ENCODE measurements at places on chromosomes 2 and 18. TPM values are rescaled to one million over a fixed set of nuclear protein-coding genes. Genes with fewer than 3 reads are reported as not detected.

DNA sequence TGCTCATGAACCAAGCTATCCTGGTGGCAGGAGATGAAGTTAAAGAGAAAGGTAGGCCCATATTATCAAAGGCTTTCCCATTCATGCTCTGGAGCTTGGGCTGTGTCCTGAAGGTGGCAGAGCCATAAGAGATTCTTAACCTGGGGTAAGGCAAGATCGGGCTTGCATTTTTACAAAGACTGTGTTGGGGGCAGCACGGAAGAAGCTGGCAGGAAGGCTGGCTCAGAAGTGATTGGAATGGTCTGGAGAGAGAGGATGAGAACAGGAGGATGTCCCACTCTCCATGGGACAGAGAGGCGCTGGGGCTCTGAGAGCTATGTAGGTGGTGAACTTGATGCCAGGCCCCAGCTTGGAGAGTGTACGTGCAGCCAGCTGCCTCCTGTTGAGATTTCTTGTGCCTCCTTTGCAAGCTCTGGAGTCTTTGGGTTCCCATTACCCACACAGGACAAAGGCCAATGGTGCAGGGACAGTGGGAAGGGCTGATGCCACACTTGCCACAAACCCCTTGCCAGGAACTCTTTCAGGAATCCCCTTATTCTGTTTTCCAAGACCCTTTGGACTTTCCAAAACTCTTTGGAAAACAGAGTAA is 40.6 kb upstream of the FZD5 start:
- peak; percentile 47 for DNase-seq

DNA sequence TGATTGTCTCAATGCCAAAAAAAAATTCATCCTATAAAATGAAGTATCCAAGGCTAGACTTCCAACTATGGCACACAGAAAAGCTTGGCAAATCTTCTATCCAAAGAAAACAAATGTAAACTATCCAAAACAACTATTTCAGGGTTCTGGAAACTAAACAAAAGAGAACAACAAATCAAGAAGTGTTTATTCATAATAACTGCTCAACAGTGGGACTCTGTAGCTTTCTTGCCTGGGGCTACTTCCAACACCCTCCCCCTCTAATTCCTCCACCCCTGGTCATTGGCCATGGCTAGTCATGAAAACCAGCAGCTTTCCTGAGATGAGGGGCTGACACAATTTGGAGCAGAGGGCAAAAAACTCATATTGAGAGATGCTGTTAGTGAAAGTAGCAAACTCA is 107.0 kb downstream of the EXOC6B start:
- DNase-seq = no peak

DNA sequence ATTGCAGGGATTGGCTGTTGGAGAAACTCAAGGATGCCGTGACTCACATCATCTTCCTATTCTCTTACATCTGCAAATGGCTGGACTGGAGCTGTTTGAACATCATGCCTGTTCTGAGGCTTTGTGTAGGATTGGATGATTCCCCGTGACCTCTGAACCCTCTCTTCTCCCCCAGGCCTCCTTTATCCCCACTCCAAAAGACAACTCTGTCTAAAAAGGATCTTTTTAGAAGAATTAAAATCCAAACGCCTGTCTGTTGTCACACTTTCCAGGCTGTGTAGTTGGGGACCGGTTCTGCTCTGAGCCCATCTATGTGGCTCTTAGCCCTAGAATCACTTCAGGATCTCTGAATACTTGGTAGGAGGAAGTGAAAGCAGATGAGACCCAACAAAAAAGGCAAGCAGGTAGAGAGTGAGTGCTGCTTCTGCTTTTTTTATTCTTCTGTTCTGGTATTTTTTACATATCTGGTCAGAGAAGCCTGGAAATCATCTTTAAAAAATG is 565 bp downstream of the SP140 start:
- DNase-seq = no peak

DNA sequence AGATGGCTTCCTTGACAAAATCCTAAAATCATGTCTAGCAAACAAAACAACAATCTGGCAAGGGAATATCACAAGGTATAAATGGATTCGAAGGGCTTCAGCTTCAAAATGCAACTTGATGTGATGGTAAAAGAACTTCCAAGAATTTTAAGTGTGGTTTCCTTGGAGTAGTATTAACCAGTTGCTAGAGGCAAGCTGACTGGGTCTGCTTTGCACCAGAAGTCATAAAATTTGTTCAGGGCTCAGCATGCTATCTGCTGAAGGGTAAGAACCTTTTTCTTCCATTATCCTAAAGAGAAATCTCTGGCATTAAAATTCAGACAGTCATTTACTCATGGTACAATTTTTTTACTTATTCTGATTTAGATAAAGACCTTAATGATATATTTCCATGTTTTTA is 516.7 kb downstream of the TXNL1 start:
- DNase-seq = no peak

DNA sequence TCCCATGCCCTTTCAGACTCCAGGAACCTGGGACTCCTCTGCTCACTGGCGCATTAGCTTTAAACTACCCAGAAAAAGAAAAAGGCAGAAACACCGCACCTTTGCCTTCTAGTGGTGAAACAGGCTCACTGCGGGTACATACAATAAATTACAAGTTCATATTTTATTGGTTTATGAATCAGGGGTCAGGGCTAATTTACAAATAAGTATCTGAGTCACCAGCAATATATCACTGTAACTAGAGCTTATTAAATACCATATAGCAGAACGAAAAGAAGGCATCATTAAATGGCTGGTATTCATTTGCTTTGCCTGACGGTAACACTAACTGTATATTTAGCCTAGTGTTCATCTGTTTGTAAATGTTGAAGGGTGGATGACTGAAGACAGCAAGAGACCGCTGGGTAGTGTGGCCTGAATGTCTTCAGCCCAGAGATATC is 26.9 kb upstream of the DTNB start:
- DNase-seq = peak; percentile 71

DNA sequence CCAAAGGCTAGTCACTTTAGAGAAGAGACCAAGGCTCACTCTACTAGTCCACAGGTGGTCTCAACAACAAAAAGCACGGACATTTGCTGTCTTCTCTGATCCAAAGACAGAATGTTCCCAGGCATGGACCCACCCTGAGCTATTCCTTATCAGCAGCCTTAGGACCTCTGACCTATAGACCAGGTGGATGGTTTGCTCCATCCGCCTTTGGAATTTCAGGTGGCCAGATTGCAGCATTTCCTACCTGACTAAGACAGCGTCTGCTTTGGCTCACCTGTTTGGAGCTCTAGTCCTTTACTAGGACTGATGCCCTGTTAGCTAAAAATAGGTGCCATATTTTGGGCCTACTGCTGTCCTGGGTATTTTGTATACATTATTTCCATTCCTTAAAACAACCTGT is 44.6 kb upstream of the LRP2 start:
- no peak for DNase-seq

- DNase-seq = no peak
Observed at GRCh38 chr2:73386894-73387636, 1.4 kb downstream of the ALMS1 start.

DNA sequence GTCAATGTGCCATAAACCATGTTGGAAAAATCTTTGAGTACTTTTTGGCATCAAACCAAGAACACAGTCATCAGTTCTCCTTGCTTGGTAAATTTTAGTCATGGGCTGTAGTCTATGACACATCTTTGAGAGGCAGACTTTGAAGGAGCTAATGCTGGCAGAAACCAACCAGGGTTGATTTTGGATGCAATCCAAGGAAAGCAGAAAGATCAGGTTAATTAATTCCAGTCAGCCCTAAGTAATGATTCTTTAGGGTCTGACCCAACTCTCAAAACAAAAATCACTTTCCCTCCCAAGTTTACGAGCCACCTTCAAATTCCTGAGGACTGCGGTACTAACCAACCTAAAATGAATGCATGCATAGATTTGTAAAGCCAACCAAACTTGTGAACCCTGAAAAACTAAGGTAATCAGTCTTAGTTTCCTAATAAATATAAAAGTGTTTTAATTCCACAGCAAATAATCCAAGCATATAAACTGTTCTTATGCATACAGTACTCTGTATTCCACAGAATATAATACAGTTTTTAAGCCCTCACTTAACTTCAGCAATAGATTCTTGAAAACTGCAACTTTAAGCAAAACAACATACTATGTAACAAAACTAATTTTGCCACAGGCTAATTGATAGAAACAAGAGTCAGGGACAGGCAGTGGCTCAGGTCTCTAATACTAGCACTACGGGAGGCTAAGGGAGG is 22.0 kb downstream of the AP1S3 start:
- DNase-seq = peak; percentile 99

DNA sequence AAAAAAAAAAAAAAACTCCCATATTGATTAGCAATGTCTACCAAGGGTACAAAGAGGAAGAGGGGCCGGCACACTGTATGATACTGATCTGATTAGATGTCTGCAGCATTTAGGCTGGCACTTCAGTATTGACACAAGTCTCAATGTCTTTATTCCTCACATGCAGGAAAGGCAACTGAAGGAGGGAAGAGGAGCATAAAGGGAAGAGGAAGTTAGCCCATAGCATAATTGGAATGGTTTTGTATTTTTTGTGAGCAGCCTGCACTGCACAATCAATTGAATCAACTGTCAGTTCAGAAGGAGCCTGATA is 79.0 kb downstream of the DNER start:
- DNase-seq = no peak

DNA sequence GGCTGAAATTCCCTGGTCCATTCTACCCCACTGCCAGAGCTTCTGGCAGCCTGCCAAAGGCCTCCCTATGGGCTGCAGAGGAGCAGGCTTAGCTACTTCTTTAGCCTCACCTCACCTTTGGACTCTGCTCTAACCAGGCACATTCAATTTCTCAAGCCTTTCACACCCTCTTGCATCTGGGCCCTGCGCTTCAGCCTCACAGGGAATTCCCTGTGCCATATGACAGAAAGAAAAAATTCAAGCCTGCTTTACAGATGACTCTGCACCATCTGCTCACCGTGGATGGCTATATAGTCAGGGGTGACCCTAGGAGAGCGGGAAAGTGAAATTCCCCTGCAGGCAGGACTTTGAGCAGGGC is 62.5 kb downstream of the REEP1 start:
- no peak for DNase-seq

- DNase-seq = peak; percentile 48
Observed at GRCh38 chr2:193549661-193550060, 1354.9 kb upstream of the TMEFF2 start.

GRCh38 chr18:3861495-3861894 is 411.5 kb downstream of the TGIF1 start:
- DNase-seq = no peak

DNA sequence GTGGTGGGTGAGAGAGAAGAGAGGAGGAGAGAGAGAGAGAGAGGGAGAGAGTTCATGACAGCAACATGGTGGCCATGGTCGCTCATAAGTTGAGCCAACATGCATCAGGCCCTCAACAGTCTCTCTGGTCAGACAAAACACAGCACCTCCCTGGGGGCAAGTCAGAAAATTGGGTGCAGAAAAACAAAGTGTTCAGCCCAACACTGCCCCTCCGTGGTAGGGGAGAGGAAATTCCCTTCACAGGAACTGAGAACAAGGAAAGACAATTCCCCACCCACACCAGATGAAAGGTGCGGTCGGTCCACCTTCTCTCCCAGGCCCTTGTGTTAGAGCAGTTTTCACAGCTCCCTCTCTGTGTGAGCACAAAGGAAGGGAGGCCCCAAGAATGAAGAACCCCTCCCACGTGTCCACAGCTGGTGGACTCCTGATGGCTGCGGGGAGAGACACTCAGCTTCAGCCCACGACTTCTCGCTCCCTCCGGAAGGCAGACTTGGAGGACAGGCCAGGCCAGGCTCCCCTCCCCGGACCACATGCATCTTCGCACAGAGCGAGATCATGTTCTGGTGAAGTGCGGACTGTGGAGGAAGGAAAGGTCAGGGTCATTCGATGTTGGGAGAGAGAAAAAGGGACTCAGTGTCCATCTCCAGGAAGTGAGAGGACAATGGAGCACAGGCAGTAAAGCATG is 181.7 kb downstream of the ANAPC1 start:
- peak; percentile 42 for DNase-seq

- no peak for DNase-seq
Observed at GRCh38 chr2:47373747-47374146, 29.2 kb upstream of the MSH2 start.

GRCh38 chr2:6224267-6224666 is 532.1 kb downstream of the SOX11 start:
- DNase-seq = no peak

DNA sequence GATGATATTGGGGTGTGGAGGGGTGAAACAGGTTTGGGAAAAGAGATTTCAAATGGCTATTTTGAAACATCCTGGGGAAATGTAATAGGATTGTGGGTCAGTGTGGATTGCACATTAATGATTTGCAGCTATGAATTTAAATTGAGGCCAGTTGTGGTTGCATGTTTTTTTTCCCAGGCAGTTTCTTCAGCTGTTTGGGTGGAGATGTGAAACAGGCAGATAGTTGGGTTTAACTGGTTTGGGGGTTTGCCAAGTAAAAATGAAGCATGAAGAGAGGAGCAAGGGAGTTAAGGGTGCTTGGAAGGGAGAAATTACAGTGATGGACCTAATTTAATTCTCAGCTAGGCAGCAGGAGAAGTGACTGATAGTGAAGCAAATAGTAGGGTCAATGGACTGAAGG is 16.8 kb downstream of the GPD2 start:
- no peak for DNase-seq

- DNase-seq = no peak
Observed at GRCh38 chr2:239869272-239870155, 155.6 kb downstream of the NDUFA10 start.

GRCh38 chr2:186533717-186534116 is 47.7 kb downstream of the ZC3H15 start:
- DNase-seq = no peak

DNA sequence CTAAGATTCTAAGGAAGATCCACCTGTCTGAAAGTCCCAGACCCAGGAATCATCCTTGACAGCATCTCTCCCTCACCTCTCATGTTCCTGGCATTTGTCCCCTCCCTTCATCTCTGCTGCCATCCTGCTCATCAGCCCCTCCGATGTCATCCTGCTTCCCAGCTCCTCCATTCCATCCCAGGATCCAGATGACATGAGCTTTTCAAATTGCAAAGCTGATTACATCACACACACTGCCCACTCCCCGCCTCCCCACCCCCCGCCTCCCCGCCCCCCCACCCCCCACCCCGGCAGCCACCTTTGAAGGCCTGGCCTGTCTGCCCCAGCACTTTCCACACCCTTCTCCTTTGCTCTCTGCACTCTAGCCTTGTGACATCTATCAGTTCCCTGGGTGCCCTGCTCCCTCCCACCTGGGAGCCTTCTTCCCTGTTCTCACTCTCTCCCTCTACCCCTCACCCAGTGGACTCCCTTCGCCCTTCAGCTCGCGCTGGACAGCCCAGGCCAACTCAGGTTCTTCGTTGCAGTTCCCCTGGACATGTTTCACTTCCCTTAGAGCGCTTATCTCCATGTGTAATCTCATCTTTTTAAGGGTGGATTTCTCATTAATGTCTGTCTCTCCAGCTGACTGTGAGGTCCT is 61.6 kb downstream of the DNMT3A start:
- DNase-seq = no peak

The LOXHD1 gene
- not detected for total RNA-seq

The TANC1 gene
- 29.5 TPM for total RNA-seq

The GPR155 gene
- 1.3 TPM for total RNA-seq

The TMBIM1 gene
- total RNA-seq = 656 TPM

The TFCP2L1 gene
- total RNA-seq = 5.5 TPM

The ACSL3 gene
- total RNA-seq = 269 TPM

The CRYGD gene
- total RNA-seq = not detected

The MALL gene
- 33.7 TPM for total RNA-seq

The CIB4 gene
- not detected for total RNA-seq

The RGPD3 gene
- total RNA-seq = 0.26 TPM

The SERPINB4 gene
- total RNA-seq = 15.7 TPM

The SKOR2 gene
- total RNA-seq = not detected

The TRIB2 gene
- total RNA-seq = 6.5 TPM

All from bronchial epithelial cell (primary cell).